Inflammatory macrophage treated with lipopolysaccharide for 1 hour (primary cell): ENCODE measurements at places on chromosomes 11 and 22.
A peak's percentile ranks its signal among the peaks of the same experiment; 100 is the strongest.

DNA sequence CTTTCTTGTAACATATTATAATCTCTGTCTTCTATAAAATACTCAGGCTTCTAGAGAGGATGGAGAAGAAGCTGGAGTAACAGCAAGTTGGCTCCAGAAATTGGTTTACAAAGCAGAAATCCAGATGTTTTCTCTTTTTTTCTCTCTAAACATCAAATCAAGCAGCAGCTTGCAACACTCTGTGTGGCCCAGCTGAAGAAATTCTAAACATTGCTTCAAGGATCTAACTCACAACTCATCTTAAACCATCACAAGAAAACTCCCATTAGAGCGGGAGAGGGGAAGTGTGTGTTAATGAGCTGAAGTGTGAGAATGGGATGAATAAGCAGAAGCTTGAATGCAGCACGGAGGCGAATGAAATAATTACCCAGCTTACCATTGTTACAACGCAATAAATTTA lies 146.5 kb downstream of the OPCML start:
- DNase-seq = no peak

GRCh38 chr11:131928992-131929391 lies 558.6 kb downstream of the NTM start:
- DNase-seq = peak; percentile 70

- no peak for DNase-seq
These were observed 526.6 kb upstream of the CADM1 start for GRCh38 chr11:116030697-116031331.

GRCh38 chr11:87072787-87073186 lies 35.1 kb downstream of the TMEM135 start:
- DNase-seq = no peak

GRCh38 chr11:14645985-14646900 lies 2.6 kb downstream of the PDE3B start:
- peak; percentile 65 for DNase-seq

GRCh38 chr11:76666408-76666807 lies 4.1 kb downstream of the LRRC32 start:
- DNase-seq = peak; percentile 66

- peak; percentile 70 for DNase-seq
These were observed 1.9 kb downstream of the GRAMD4 start for GRCh38 chr22:46622081-46622521.

- DNase-seq = no peak
These were observed 24.3 kb upstream of the ADSL start for GRCh38 chr22:40322021-40322420.

DNA sequence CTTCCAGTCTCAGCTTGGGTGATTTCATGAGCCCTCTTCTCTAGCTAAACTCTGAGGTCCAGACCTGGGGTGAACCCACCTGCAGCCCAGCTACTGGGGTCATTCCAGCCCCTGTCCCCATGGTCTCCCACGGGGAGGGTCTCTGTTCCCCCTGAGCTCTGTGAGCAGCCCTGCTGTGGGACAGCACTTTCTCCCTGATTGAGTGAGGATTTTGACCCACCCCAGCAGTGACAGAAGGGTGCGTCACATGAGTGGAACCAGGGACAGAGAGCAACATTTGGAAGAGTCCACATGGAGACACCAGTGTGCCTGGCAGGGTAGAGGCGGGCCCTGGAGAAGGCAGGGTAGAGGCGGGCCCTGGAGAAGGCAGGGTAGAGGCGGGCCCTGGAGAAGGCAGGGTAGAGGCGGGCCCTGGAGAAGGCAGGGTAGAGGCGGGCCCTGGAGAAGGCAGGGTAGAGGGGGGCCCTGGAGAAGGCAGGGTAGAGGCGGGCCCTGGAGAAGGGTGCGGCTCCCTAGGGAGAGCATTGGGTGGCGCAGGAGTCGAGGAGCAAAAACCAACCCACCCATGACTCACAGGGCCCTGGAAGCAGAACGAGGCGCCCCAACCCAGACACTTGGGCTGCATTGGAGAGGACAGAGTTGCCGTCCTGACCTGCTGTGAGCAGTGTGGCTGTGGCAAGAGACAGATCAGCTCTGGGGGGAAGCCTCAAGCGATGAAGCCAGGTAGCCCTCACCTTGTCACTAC lies 227.7 kb upstream of the B3GAT1 start:
- no peak for DNase-seq

DNA sequence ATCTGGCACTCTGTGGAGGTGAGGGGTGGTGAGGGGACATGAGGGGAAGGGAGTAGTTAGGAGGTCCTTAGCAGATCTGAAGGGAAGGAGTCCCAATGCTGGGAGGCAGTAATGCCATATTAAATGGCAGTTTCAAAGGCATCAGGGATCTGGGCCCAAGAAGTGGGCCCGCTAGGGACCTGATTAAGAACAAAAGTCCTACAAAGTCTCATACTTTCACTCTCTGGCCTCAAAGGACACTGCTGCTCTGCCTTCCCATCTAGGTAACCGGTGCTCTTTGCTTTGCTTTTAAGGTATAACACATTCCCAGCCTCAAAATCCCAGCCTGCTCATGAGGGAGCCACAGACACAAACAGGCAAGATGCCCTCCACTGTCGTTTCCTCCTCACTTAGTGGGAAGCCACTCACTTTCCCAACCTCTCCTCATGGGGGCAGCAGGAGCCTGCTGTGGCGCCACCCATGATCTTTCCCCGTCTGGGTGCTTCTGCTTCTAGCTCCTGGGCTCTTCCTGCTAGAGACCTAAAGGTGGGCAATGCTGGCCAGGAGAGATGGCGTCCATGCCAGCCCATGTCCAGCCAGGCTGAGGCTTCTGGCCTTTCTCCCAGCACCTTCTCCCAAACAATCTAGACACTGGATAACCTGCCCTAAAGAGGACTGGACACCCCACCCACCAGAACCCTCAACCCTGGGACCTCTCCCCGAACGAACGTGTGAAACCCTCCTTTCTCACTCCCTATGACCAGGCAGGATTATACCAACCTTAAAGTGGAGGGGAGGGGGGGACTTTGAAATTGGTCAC lies 68.3 kb downstream of the PLEKHA7 start:
- DNase-seq = peak; percentile 50

GRCh38 chr11:9214765-9215164 lies 50.4 kb downstream of the DENND5A start:
- DNase-seq = no peak

GRCh38 chr11:92300876-92301275 lies 76.3 kb downstream of the FAT3 start:
- no peak for DNase-seq

- no peak for DNase-seq
These were observed 411 bp downstream of the PPP6R2 start for GRCh38 chr22:50343541-50343935.

- no peak for DNase-seq
These were observed 7.0 kb upstream of the SLC22A25 start for GRCh38 chr11:63250162-63251050.

DNA sequence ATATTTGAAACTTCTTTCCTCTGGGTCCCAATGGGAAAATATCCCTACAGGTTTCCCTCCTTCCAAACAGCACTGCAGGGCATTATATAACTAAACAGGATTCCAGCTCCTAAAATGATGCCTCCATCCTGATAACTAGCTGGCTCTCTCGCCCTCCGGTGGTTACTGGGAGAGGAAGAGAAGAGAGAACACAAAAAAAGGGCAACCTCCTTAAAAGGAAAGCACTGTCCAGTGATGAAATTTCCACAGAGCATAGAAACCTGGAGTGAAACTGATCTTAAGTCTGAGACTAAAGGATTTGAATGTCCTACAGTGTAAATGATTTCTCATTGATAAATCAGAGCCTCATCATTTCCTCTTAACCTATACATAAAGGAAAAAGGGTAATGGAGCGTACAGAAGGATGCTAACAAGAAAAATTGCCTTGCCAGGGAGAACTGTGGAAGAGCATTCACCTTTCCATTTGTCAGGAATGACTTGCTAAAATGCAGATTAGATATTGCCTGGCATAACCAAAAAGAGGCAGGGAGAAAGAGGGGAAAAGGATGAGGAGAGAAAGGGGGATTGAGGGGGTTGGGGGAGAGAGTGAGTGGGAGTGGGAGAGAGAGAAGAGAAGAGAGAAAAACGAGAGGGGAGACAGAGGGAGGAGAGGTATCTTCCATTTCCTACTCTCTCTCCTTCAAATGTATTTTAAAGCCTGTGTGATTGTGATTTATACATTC lies 121.3 kb downstream of the APOL5 start:
- peak; percentile 7 for DNase-seq

DNA sequence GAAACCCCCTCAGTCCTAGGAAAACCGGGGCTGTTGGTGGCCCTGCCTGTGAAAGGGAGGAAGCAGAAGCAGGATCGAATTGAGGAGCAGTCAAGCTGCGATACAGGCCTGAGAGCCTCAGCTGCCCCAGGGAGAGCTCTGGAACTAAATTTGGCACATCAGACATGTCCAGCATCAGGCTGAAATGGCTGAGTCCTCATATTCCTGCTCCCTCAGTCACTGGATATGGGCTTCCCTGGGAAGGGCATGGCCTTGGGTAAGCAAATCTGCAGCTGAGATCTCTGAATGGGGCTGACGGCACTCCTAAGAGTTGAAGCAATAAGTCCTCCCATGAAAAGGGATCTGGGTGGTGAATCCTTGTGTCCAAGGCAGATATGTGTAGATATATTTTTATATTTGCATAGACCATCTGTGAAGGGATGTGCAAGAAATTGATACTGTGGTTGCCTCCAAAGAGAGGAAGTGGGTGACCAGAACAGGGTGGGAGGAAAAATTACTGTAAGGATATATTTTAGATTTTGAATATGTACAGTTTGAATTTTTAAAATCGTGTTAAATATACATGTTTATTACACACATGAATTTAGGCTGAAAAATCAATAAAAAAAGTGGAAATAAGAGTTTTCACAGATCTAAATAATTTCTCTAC lies 45.5 kb downstream of the APIP start:
- DNase-seq = no peak

DNA sequence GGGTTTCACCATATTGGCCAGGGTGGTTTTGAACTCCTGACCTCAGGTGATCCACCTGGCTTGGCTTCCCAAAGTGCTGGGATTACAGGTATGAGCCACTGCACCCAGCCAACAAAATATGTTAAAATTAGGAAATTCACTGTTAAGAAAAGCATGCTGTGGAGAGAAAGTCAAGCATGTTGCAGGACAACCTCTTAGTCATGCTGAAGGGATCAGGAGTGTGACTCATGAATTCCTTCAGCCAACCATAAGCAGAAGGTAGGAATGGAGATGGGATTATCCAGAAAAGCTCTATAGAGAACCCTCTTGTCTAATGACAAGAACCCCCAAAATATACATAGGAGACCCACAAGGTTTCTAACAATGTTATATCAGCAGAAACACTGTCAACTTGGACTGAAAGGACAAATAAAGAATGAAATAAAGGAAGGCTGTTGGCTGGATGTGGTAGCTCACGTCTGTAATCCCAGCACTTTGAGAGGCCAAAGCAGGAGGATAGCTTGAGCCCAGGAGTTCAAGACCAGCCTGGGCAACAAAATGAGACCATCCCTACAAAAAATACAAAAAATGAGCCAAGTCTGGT lies 16.0 kb downstream of the MRTFA start:
- peak; percentile 65 for DNase-seq

GRCh38 chr11:70570693-70571395 lies 172.5 kb downstream of the CTTN start:
- DNase-seq = no peak

DNA sequence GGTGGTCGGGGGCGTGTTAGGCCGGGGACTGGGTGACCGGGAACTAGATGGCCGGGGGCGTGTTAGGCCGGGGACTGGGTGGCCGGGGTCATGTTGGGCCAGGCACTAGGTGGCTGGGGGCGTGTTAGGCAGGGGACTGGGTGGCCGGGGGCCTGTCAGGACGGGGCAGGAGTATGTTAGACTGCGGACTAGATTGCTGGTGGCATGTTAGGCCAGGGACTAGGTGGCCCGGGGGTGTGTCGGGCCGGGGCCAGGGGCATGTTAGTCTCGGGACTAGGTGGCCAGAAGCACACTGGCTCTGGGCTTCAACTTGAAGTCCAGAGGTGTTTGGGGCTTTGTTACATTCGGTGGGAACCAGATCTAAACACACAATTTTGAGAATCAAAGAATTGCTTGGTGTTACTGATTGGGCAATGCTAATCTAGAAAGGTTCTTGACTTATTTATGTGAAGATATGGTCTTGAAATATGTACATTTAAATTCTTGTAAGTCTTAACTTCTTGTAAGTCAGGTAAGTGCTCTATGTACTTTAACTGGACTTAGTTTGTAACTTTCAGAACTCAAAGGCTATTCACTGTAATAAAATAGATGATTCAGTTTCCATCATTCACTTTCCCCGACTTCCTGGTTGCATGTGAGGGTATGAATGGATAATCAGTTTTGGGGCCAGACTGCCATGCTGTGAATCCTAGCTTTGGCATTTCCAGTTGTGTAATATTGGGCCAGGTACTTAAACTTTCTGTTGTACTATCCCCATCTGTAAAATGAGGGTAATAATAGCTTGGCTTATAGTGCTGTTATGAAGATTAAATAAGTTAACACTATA lies 1.1 kb downstream of the EXT2 start:
- no peak for DNase-seq

DNA sequence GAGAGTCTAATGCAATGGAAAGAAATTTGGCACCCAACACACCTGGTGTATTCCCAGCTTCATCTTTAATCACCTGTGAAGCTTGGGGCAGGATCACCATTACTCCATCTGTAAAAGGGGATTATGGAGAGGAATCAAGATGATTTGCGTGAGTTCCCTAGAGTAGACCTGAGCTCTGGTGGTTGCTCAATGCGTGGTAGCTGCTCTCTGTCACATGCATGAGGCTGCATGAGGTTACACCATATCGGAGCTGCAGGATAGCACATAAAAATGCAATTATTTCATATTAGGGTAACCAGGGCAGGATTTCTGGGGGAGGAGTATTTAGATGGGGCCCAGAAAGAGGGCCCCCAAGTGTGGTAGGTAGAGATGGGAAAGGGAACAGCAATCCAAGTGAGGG lies 35.3 kb upstream of the CLMP start:
- peak; percentile 45 for DNase-seq

- DNase-seq = no peak
These were observed 196.9 kb downstream of the CSNK2A3 start for GRCh38 chr11:11155962-11156815.

- DNase-seq = no peak
These were observed 92.3 kb upstream of the POU2AF2 start for GRCh38 chr11:111153194-111153593.

- no peak for DNase-seq
These were observed 81.6 kb upstream of the EIF3D start for GRCh38 chr22:36610567-36610966.

- DNase-seq = no peak
These were observed 167.1 kb downstream of the CRYBB2 start for GRCh38 chr22:25386538-25386884.

DNA sequence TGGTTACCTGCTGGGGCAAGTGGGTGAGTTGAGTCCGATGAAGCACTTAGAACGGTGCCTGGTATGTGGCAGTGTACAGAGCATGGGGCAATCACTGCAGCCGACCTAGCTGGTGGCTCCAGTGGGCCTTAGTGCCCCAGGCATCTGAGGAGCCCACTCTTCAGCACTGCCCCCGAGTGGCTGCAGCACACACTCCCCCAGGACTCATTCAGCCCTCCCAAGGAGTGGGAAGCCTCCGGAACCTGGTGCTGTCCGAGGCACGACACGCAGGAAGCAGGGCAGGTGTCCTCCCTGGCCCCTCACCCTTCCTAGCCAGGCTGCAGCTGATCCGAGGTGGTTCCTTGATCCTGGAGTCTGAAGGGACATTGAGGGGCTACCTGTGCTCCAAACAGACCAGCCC lies 42.4 kb upstream of the PRODH start:
- DNase-seq = no peak

GRCh38 chr11:94089341-94089740 lies 39.3 kb upstream of the PANX1 start:
- no peak for DNase-seq
